ENCODE measurements at places on chromosomes 3 and 15.

DNA sequence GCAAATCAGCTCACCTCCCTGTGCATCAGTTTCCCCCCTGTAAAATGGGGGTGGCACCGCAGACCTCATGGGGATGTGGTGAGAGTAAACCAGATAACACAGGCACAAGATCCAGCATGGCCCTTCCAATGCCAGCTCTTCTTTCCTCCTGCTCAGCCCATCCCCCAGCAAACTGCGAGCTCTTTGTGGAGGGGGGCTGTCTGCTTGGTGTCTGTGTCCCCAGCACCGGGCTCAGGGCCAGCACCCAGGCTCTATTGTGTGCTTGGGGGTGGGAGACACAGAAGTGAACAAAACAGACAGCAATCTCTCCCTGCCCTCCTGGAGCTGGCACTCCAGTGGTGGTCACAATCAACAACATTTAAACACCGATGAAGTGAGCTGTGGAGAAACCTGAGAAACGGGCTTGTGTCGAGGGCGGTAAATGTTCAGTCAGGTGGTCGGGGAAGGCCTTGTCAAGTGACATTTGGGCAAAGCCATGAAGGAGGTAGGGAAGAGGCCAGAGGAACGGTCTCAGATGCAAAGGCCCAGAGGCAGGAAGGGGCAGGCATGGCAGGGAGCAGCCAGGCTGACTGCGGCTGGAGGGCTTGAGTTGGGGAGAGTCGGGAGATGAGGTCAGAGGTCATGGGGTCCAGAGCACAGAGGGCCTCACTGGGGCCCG is 28.4 kb downstream of the GRIP2 start:
- DNase-seq = no peak

GRCh38 chr3:100802126-100802525 is 92.8 kb downstream of the TFG start:
- no peak for DNase-seq

GRCh38 chr15:67380921-67381320 is 126.3 kb downstream of the IQCH start:
- no peak for DNase-seq

GRCh38 chr3:2244137-2244536 is 145.5 kb downstream of the CNTN4 start:
- no peak for DNase-seq

DNA sequence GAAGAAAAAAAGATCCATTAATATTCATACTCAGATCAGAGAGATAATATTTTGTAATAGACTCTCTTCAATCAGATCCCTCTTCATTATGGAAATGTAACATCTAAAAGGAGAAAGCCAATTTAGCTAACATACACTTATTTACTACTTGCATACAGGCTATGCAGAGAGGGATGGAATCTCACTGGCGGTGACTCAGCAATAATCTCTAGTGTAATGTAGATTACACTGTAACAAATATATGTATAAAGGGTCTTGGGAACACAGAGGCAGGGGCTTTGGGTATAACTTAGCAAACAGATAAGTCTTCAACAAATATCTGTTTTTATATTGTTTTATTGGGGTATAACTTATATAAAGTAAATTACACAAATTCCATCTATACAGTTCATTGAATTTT is 69.6 kb downstream of the CGNL1 start:
- no peak for DNase-seq

GRCh38 chr3:114178770-114179368 is at the start of gene DRD3:
Gene DRD3, minus strand, starts transcription at chr3:114179052. Its CDS starts 7,060 bp downstream, at chr3:114171992.
- no peak for DNase-seq

DNA sequence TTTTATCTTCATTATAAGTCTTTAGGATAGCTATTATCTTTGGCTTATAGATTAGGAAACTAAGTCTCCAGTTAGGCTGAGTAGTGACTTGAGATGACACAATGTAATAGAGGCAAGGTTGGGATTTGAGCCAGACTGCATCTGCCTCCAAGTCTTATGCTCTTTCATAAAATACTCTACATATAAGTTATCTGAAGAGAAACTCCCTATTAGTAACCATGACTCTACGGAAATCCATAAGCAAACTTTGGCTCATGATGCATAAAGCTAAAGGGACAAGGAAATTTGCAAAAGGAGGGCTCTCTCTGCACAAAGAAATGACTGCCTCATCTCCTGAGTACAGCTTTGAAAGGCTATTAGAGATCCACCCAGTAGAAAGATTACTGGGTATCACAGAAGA is 77.6 kb upstream of the FRMD4B start:
- no peak for DNase-seq

GRCh38 chr15:96728591-96728990 is 398.1 kb downstream of the NR2F2 start:
- DNase-seq = no peak

- DNase-seq = no peak
Measured at GRCh38 chr15:67066959-67067853, 1.8 kb downstream of the SMAD3 start.

- DNase-seq = no peak
Measured at GRCh38 chr3:155231792-155232191, 61.7 kb downstream of the STRIT1 start.

- DNase-seq = no peak
Measured at GRCh38 chr3:69330891-69331400, 54.9 kb downstream of the FRMD4B start.

- no peak for DNase-seq
Measured at GRCh38 chr3:158918008-158918407, 116.2 kb downstream of the MFSD1 start.

GRCh38 chr3:66038384-66038725 is 363 bp downstream of the MAGI1 start:
- DNase-seq = no peak

DNA sequence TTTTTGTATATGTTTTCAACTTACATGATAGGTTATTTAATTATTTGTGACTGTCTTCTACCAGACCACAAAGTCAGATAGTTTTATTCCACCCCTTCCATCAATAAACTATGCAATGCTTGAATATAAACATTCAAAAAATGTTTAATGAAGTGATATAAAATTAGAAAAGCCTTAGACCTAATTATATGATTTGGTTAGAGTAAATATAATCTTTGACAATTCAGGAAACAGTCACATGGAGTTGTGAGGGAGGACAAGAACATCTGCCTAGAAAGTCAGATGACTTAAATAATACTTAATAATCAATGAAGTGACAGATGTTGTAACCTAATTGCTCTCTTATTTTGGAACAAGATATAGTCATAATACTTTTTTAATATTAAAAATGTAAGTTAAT is 710.3 kb downstream of the ZBBX start:
- DNase-seq = no peak

- DNase-seq = no peak
Measured at GRCh38 chr3:126339466-126339865, 17.7 kb downstream of the KLF15 start.

- DNase-seq = no peak
Measured at GRCh38 chr3:140007911-140008869, 73.2 kb downstream of the CLSTN2 start.

GRCh38 chr15:97301166-97301565 is 659.3 kb upstream of the ARRDC4 start:
- no peak for DNase-seq

DNA sequence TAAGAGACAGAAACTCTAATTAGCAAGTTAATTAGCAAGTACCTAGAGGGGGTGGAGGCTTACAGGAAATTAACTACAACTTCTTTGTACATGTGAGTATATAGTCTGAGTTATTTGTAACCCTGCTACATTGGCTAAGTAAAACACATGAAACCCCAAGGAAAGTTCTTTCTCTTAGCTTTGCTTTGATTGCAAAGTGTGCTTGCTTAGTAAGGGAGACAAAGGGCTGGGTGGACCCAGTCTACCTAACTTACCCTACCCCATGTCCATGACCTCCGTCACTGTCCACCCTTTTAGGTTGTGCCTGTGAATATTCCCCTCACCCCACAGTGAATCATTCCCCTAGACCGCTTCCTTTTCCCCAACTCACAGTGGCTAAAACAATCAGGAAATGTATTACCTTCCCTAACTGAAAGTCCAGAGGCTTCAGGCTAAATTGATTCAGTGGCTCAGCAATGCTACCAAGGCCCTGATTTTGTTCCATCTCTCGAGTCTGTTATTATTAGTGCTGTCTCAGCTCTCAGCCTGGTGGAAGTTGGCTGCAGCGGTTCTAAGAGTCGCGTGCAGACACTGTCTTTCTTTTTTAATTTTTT is 31.1 kb upstream of the RYR3 start:
- DNase-seq = no peak

DNA sequence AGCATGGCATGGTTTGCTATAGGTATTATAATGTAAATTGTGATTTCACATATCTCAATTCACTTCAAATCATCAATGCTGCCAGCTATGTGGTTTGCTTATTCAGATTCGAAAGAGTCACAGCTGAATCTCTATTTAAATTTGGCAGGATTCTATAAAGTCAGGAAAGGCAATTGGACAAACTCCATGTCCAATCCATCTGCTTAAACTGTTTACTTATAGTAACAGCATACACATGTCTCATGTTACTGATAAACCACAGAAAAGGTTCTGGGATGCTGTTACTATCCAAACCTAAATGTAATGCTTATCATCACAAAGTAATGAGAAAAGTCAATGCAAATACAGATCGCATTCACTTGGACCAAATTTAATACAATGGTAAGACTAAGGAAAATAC is 229.7 kb downstream of the ISL2 start:
- DNase-seq = no peak

- DNase-seq = no peak
Measured at GRCh38 chr3:121796970-121797369, 37.9 kb downstream of the IQCB1 start.

DNA sequence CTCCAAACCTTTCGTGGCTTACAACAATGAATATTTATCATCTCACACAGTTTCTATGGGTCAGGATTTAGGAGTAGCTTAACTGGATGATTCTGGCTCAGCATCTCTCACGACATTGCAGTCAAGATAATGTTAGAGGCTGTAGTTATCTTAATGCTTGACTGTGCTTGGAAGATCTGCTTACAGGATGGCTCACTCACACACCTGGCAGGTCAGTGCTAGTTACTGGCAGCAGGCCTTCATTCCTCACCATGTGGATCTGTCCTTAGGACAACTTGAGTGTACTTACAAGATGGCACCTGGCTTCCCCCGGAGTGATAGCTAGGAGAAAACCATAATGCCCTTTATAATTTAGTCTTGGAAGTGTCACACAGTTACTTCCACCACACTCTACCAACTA is 32.8 kb upstream of the OXTR start:
- no peak for DNase-seq

- no peak for DNase-seq
Measured at GRCh38 chr3:134608023-134608770, 42.6 kb downstream of the KY start.

GRCh38 chr3:122921791-122922651 is 105.5 kb downstream of the SEMA5B start:
- DNase-seq = no peak

DNA sequence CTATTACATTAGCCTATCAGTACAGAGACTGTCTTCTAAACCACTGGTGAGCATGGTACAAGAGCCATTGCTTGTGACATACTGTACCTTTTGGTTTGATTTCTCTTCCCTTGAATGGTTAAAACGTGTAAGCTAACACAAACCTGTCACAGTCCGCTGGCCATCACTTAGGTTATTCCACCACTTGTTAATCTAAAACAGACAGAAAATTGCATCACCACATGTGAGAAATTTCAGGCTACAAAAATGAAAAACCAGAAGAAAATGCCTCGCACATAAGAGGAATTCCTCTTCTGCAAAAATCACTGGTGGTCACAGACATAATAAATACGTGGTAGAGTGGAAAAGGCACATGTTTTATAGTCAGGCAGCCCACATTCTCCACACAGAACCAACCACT is 22.1 kb downstream of the PARL start:
- DNase-seq = no peak

DNA sequence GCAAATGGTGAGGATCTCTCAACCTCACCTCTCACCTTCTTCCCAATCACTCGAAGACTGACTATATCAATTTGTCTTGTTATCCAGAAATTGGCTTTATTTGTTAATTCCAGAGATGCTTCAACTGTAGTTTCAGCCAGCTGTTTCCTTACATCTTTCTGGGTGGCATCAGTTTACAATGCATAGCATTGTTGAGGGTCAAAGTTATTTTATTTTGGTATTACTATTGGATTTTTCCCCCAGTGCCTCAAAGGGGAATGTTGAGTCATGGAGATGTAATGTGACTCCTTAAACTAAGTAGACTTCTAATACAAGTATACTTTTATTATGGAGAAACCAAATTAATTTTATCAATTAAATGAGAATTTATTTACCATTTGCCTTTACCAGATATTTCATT is 351.6 kb downstream of the TIGIT start:
- DNase-seq = no peak

DNA sequence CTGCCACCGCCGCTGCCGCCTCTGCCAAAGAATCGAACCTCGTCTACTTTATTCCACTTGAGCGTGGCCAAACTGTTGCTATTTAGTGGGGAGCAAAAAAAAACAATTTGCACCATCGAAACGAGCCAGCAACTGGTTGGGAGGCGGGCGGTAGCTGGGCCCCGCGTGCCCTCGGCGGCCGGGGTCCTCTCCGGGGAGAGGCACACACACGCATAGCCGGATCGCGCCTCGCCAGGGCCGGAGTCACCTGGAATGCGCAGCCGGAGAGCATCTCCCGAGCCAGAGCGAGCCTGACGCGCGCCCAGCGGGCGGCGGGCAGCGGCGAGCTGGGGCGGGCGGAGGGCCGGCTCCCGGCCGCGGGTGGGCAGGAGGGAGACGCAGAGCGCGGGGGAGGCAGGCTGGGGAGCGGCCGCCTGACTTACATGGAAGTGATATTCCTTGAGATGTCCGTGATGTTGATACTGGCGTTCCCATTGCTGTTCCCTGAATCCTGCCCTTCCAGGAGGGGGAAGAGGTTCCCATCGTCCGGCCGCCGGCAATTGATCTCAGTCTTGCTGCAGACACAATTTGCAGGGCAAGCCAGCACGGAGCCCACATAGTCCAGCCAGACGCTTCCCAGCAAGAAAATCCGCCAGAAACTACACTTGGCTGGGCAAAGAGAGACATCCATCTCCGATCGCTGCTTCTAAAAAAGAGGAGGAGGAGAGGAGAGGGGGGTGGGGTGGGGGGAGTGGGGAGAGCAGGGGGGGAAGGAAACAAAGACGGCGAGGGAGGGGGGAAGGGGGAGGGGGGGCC is 858 bp downstream of the NTRK3 start:
- no peak for DNase-seq

DNA sequence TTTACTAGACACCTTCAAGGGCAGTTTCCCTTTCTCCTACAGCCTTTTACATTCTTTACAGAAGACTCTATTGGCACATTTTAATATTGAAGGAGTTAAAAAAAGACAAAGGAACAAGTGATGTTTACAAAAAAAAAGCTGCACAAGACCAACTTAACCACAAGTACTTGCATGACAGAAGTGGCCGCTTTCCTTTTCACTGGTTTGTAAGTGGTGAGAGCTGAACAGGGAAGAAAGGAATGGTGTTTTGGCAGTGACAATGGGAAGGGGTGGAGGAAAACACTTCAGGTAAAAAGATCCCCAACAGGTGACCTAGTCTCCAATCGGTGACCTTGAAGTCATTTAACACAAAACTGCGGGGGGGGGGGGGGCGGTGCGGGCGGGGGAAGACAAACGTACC is 1.1 kb downstream of the WDR72 start:
- DNase-seq = no peak

- DNase-seq = no peak
Measured at GRCh38 chr3:70400194-70400593, 87.8 kb upstream of the MDFIC2 start.

DNA sequence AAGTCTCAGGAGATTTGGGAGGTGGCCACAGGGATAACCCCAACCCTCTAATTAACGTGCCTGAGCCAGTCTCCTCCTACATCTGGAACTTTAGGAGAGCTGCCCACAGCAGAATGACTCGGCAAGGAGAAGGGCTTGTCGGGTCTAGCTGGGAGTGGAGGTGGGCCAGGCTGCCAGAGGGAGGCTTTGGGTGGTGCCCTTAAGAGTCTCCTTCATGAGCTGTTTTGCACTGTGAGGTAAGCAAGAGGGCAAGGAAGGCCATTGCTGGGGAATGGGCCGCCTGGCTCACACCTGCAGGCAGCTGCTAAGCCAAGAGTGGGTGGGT is 3.6 kb upstream of the TNK2 start:
- no peak for DNase-seq
